ENCODE measurements at places on chromosomes 7 and 10.

- DNase-seq = no peak
Observed at GRCh38 chr7:14759785-14760184, 142.8 kb downstream of the DGKB start.

GRCh38 chr7:107937531-107937930 is 46.5 kb downstream of the DLD start:
- no peak for DNase-seq

GRCh38 chr10:43802988-43803696 is 154.5 kb upstream of the ZNF32 start:
- DNase-seq = no peak

DNA sequence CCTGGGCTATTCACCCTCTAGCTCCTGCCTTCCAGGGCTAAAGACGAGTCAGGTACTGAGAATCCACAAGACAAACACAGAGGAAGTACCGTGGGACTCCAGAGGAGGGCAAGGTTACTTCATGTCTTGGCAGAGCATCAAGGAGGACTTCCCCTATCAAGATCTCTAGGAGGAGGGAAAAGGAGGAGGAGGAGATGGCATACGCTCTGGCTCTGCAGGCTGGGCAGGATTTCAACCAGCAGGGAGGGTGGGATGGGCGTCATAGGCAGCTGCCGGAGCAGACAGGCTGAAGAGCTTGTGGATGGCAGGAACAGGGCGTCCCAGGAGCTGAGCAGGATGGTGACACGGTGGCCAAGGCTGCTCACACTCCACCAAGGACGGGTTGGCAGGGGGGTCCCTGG is 21.3 kb downstream of the MDH2 start:
- DNase-seq = no peak

DNA sequence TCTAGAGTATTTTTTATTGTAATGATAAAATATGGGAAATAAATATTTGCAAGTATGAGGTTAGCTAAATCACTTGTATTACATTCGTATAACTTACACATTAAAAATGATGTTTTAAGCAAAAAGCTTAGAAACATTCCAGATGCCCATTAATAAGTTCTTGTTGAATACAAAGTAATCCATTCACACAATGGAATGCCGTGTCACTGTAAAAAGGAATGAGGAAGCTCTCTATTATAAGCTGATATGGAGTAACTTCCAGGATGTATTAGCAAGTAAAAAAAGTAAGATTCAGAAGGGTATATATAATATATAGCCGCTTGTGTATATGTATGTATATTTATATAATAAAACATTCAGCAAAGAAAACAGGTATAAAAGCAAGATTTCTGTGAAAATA is 412.8 kb upstream of the MTPN start:
- DNase-seq = no peak

DNA sequence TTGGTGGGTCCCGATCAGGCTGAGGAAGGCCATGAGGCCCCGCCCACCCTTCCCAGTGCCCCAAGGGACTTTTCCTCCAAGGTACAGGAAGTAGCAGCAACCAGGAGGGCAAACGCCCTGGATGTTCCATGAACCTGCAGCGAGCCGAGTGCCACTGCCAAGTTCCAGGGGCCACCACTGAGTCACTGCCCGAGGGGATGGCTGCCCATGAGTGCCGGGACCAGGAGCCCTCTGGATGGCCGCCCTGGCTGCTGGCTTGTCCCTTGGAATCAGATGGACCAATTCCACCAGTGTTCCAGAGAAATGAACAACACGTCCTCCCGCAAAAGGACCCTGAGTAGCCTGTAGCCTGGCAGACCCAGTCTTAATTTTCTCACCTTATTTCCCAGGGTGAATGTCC is 74.2 kb downstream of the ZRANB1 start:
- no peak for DNase-seq

DNA sequence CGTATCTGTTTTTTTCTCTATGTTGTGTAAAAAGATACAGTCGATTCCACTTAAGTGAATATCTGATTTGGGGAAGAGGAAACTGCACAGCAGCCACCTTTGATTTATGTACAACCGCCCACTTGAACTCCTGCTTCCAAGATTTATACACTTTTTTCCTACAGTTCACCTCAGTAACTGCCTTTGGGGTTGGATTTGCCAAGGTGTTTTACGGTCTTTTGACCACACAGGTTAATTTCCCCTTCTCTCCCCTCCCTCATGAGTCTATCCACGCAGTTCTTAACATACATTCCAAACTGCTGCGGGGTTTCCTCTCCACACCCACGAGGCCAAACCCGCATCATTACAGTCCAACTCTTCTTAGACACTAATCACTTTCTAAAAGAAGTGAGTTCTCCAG is 277.0 kb downstream of the USP6NL start:
- DNase-seq = no peak

- no peak for DNase-seq
Observed at GRCh38 chr10:13376297-13376696, 28.2 kb upstream of the SEPHS1 start.

DNA sequence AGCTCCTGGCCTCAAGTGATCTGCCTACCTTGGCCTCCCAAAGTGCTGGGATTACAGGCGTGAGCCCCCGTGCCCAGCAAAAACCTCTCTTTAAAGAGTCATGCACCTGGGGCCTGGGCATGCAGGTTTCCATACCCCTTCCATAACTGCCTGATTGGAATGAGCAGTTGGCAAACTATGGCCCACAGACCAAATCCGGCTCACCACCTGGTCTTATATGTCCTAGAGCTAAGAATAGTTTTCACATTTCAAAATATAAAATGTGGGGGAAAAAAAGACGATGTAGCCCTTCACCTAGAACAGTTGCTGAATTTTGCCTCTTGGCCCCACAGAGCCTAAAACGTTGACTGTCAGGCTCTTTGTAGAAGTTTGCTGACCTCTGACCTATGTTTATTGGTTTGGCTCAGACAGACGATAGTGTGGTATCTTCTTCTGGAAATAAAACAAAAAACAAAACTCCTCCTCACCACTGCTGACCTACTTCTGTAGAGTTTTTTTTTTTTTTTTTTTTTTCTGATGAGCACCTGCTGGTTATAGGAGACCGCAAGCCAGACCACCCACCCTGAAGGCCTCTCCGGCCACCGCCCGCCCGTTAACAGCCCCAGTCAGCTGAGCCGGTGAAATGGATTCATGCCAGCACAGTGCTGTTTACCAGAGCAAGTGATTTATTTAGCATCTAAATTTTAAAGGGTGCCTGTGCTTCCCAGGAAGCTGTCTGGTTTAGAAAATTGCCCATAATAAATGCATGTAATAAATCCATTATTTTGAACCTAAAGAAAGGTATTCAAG is 33.5 kb upstream of the SFRP5 start:
- no peak for DNase-seq

- DNase-seq = no peak
Observed at GRCh38 chr7:114152314-114152938, 233.6 kb upstream of the PPP1R3A start.

DNA sequence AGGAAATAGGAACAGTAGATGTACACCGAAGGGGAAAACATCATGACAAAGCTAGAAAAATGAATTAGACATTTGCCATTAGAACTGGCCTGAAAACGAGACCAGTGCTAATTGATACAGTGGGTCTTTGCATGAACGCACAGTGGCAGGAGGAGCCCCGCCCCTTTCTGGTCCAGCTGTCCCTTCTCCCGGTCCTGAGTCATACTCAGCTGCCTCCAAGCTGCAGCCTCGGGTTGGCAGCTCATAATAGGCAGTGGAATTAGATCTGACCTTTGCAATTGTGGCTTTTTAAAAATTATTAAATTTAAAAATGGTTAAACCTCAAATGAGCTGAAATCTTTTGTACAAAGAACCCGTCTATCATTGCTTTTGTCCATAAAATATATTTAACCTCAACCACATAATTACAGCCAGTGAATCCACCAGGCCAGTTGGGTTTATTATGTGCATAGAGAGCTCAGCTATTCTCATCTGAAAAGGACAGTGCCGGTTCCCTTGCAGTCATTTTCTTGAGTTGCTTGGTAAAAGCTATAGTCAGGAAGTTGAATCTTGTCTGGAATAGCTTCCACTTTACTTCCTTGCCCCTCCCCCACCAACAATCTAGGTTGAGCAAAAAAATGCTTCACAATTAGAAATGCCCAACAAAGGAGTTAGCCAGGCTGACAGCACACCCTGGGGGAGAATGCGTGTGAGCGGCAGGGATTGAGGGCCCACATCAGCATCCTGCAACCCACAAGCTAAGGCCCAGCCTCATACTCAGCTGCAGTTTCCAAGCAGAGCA is 147.1 kb downstream of the BUB3 start:
- DNase-seq = no peak

GRCh38 chr10:96400465-96400864 is 41.7 kb upstream of the OPALIN start:
- no peak for DNase-seq

GRCh38 chr7:47783456-47784223 is 164.6 kb downstream of the PKD1L1 start:
- DNase-seq = no peak

GRCh38 chr10:44383749-44384600 is 922 bp downstream of the CXCL12 start:
- DNase-seq = no peak

DNA sequence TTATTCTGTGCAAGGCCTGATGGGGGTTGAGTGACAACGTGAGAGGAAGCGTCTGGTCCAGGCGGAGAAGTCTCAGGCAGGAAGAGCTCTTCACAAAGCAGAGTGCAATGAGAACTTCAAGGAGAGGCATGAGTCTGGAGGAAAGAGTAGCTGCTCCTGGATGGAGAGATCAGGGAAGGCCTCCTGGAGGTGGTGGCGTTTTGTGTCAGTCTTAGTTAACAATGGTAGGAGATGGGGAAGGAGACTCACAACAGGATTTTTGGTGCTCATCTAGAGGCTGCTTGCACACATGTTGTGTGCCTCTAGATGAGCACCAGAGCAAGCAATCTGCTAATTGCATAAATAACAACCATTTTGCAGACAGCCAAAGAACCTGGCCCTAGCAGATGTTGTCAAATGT is 442.8 kb upstream of the PODXL start:
- DNase-seq = no peak

GRCh38 chr10:85225311-85225710 is 896.9 kb downstream of the CCSER2 start:
- DNase-seq = no peak

DNA sequence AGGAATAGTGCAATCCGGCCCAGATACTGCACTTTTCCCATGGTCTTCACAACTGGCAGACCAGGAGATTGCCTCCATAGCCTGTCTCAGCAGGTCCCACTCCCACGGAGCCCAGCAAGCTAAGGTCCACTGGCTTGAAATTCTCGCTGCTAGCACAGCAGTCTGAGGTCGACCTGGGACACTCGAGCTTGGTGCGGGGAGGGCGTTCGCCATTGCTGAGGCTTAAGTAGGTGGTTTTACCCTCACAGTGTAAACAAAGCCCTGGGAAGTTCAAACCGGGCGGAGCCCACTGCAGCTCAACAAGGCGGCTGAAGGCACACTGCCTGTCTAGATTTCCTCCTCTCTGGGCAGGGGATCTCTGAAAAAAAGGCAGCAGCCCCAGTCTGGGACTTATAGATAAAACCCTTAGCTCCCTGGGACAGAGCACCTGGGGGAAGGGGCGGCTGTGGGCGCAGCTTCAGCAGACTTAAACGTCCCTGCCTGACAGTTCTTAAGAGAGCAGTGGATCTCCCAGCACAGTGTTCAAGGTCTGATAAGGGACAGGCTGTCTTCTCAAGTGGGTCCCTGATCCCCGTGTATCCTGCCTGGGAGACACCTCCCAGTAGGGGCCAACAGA is 293.5 kb upstream of the GALNT17 start:
- DNase-seq = no peak

- DNase-seq = no peak
Observed at GRCh38 chr10:82071231-82071630, 196.2 kb downstream of the NRG3 start.

GRCh38 chr10:6999232-6999925 is 411.5 kb downstream of the SFMBT2 start:
- no peak for DNase-seq
